ENCODE measurements at places on chromosomes 5 and 9. TPM values are rescaled to one million over a fixed set of nuclear protein-coding genes. Genes with fewer than 3 reads are reported as not detected.

Gene EGFLAM
- 36.3 TPM for total RNA-seq

Gene LPAR1
- 177 TPM for total RNA-seq

Gene TNFSF15
- 0.69 TPM for total RNA-seq

Gene CDX1
- total RNA-seq, result not detected

Gene MEGF10
- 30.3 TPM for total RNA-seq

Gene ORM2
- total RNA-seq, result 0.28 TPM

Gene SMIM27
- 7.0 TPM for total RNA-seq

Data from spinal cord (tissue), 10 donors.